ENCODE measurements at places on chromosomes 2 and 18. TPM values are rescaled to one million over a fixed set of nuclear protein-coding genes. Genes with fewer than 3 reads are reported as not detected.

- H3K4me3 ChIP-seq, result no peak overlapping the region
- no peak for DNase-seq
- H3K4me1 ChIP-seq, result peaks cover 11% of the 10 kb centered on the region
- no peak overlapping the region for H3K27ac ChIP-seq
- H3K36me3 ChIP-seq, result no peaks in the 10 kb centered on the region
Observed at GRCh38 chr2:205655779-205656456, 26.4 kb upstream of the NRP2 start.

GRCh38 chr2:134917888-134918525 is 615 bp upstream of the CCNT2 start:
- peaks cover 24% of the 10 kb centered on the region for H3K36me3 ChIP-seq
- peak overlapping the region; percentile 98 for H3K27ac ChIP-seq
- peak overlapping the region; percentile 95 for H3K4me3 ChIP-seq
- peaks cover 24% of the 10 kb centered on the region for H3K4me1 ChIP-seq
- peaks cover 4% of the 10 kb centered on the region for H3K27me3 ChIP-seq

- H3K36me3 ChIP-seq, result peaks cover 29% of the 10 kb centered on the region
- H3K4me1 ChIP-seq, result peaks cover 63% of the 10 kb centered on the region
- no peaks in the 10 kb centered on the region for H3K27me3 ChIP-seq
- H3K4me3 ChIP-seq, result peak overlapping the region; percentile 73
- DNase-seq, result peak; percentile 75
Observed at GRCh38 chr18:79523206-79523735, 127.5 kb downstream of the NFATC1 start.

- peaks cover 13% of the 10 kb centered on the region for H3K4me1 ChIP-seq
- DNase-seq, result peak; percentile 77
- H3K36me3 ChIP-seq, result no peaks in the 10 kb centered on the region
- H3K27me3 ChIP-seq, result peaks cover 19% of the 10 kb centered on the region
- H3K27ac ChIP-seq, result peak within 1 kb of the TSS; percentile 17
Observed at GRCh38 chr2:189580658-189581353, at the start of gene SLC40A1. Gene SLC40A1 (minus strand): TSS chr2:189580786. CDS start chr2:189580460, 326 bp downstream.

RNF152 gene
- total RNA-seq, result 0.42 TPM

CHN1 gene
- total RNA-seq, result 17.6 TPM

DAPL1 gene
- total RNA-seq, result not detected

ITGB1BP1 gene
- 171 TPM for total RNA-seq

CCDC74B gene
- total RNA-seq, result 1.4 TPM

GRCh38 chr2:14751581-14751980 is 119.1 kb downstream of the LRATD1 start:
- H3K4me1 ChIP-seq, result no peaks in the 10 kb centered on the region
- no peak for DNase-seq
- no peaks in the 10 kb centered on the region for H3K36me3 ChIP-seq
- no peak overlapping the region for H3K4me3 ChIP-seq

DNA sequence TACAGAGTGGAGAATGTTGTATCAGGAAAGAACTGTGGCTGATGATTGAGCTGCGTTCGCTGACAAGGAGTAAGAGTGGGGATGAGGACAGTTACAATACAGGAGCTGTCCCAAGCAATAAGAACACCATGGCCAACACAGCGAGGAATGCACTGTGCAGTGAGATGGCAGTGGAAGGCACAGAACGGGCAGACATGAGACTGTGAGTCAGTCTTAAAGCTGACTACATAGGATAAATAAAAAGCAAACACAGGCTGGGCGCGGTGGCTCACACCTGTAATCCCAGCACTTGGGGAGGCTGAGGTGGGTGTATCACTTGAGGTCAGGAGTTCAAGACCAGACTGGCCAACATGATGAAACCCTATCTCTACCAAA is 89.8 kb downstream of the CABYR start:
- H3K36me3 ChIP-seq, result no peaks in the 10 kb centered on the region
- H3K27ac ChIP-seq, result no peak overlapping the region
- DNase-seq, result no peak
- no peaks in the 10 kb centered on the region for H3K4me1 ChIP-seq

GRCh38 chr2:203789618-203790017 is 78.0 kb upstream of the CTLA4 start:
- H3K36me3 ChIP-seq, result peaks cover 1% of the 10 kb centered on the region
- H3K27me3 ChIP-seq, result no peaks in the 10 kb centered on the region
- no peak overlapping the region for H3K27ac ChIP-seq
- DNase-seq, result no peak

DNAJC5G gene
- total RNA-seq, result not detected

DNA sequence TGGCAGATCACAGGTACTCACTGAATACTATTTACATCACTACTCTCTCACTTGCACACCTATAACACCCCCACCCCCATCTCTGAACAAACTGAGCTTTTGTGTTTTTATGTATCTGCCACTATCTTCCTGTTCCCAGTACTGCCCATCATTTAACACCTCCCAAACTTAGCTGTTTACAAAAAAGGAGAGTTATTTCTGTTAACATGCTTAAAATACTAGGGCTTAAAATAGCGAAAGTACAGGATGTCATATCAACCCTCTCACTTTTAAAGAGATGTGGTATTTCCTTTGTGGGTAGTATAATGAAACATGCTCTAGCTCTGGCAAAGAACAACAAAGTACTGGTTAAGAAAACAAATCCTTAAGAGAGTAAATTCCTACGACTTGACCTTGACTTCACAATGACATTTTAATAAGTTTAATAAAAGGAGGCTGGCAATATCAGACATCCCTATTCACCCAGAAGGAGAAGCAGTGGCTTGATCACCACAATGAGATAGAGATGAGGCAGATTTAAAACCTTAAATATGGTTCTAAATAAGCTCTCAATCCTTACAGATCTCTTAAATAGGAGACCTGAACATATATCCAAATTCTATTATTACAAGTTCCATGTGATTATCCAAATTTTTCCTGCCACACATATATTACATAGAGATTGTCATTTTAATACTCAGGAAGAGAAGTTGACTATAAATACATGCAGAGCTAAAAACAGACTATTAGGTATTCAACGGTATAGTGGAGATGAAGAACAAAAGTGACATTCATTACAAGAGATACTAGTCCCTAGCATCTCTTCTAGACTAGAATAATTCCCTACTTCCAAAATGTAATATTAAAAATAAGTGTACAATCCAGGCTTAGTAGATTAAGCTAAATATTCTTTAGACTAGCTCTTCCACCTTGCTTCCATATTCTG is 36.9 kb downstream of the TRAK2 start:
- H3K27ac ChIP-seq, result no peak overlapping the region
- no peak for DNase-seq
- H3K36me3 ChIP-seq, result peaks cover 21% of the 10 kb centered on the region

DNA sequence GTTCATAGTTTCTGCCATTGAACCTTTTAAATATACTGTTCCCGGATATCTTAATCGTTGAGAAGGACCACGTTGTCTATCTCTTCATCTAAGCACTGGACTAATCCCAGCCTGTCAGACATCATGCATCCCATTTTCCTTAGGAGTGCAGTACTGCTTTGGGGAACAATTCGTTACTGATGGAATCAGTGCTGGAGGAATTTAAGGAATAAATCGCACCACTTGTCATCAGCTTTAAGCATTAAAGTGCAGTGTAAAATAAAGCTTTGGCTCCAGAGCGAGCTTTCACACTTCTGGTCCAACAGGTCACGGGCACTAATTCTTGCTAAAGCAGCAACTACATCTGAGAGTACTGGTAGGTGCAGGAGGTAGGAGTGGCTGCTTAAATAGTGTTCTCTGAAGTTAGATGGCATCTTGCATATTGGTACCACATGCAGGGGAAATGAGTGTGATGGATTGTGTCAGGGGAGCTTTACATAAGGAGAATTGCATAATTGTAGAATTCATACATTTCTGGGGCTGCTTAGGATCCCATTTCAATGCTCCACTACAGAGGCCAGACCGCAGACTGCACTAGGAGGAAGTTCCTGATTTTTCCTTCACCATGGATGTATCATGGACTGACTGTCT is 105.7 kb upstream of the RASGRP3 start:
- no peak overlapping the region for H3K4me3 ChIP-seq
- no peak overlapping the region for H3K27ac ChIP-seq
- no peaks in the 10 kb centered on the region for H3K36me3 ChIP-seq

AQP12B gene
- not detected for total RNA-seq

RGPD4 gene
- 0.87 TPM for total RNA-seq

DNA sequence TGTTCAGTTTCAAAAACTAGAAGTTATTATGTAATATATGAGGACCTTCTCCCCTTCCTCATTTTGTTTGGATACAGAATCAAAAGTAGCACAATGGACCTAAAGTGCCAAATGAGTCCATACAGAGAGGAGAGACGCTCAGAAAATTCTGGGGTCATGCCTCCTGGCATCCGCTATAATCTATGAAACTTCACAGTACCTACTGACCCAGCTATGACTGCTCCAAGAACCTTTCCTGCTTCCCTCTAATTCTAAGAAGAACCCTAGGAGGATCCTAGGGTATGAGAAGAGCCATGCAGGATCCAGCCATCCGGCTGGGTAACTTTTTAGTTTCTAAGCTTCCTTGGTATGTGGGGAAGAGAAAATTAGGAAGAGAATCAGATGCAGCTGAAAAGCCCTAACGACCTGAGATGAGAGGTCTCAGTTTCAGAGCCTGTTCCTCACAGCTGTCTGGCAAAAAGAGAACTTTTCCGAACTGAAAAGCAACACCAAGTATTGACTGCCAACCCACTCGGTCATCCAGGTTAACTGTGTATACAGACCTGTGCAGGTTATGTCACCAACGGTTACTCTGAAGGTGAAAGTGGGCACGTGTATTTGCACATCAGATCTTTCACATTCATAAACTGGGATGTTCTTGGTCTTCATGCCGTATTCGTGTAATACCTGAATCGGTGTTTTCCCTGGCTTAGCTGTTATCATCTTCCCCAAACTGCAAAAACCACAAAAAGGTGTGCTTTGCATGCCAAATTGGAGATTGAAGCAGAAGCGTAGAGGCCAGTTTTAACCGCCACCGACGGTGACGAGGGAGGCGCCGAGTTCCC is 1.1 kb downstream of the PRKRA start:
- H3K27me3 ChIP-seq, result no peaks in the 10 kb centered on the region
- H3K36me3 ChIP-seq, result peaks cover 21% of the 10 kb centered on the region
- peak overlapping the region; percentile 94 for H3K27ac ChIP-seq
- H3K4me3 ChIP-seq, result peak overlapping the region; percentile 87
- H3K4me1 ChIP-seq, result peaks cover 27% of the 10 kb centered on the region

DNA sequence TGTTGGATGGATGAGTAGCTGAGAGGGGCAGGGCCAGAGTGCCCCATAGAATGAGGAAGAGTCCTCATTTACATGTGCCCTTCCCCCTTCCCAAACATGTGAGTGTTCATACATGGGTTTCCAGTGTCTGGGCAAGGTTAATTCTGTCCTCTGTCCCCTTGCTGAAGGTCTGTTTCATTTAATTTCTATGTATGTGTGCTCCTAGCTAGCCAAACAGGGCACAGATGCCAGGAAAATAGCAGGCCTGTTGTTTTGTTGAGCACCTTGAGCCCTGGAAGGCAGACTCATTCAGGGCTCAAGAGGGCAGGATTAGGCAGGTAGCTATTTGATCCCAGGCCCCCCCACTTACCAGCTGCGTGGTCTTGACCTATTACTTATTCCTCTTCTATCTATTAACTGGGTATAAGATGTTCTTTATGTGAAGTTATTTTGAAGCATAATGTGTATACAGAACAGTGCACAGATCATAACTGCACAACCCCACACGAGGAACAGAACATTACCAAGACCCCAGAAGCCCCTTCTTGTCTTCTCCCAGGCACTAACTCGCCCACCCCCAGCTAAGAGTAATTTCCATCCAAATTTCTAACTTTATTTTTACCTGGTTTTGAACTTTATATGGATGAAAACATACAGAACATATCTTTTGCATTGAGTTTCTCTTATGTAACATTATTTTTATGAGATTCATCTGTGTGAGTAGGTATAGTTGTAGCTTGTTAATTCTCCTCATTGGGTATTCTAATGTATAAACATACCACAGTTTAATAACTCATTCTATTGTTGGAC is 164.3 kb downstream of the RPIA start:
- no peaks in the 10 kb centered on the region for H3K36me3 ChIP-seq
- H3K4me1 ChIP-seq, result no peaks in the 10 kb centered on the region
- H3K27me3 ChIP-seq, result peaks cover 4% of the 10 kb centered on the region
- no peak overlapping the region for H3K27ac ChIP-seq
- no peak for DNase-seq

DNA sequence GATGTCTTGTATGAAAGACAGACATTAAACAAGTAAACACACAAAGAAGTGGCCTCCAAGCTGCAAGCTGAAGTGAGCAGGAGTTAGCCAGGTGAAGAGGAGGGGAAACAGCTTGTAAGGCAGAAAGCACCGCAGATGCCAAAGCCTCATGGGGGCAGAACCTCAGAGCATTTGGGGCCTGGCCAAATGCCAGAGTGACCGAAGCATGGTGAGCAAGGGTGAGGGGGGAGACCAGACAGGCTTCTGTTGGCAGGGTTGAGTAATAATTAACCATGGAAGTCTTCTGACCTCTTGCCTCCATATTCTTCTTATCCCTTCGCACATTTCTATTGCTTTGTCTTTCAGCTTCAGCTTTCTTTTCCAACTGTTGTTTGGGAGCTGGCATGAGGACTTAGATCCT is 5.6 kb downstream of the QPCT start:
- peaks cover 12% of the 10 kb centered on the region for H3K4me1 ChIP-seq
- peaks cover 64% of the 10 kb centered on the region for H3K27me3 ChIP-seq
- DNase-seq, result no peak

GRCh38 chr18:11668441-11669169 is 20.5 kb upstream of the GNAL start:
- H3K27ac ChIP-seq, result no peak overlapping the region
- H3K4me3 ChIP-seq, result no peak overlapping the region
- peaks cover 4% of the 10 kb centered on the region for H3K27me3 ChIP-seq
- H3K36me3 ChIP-seq, result no peaks in the 10 kb centered on the region
- no peak for DNase-seq

DNA sequence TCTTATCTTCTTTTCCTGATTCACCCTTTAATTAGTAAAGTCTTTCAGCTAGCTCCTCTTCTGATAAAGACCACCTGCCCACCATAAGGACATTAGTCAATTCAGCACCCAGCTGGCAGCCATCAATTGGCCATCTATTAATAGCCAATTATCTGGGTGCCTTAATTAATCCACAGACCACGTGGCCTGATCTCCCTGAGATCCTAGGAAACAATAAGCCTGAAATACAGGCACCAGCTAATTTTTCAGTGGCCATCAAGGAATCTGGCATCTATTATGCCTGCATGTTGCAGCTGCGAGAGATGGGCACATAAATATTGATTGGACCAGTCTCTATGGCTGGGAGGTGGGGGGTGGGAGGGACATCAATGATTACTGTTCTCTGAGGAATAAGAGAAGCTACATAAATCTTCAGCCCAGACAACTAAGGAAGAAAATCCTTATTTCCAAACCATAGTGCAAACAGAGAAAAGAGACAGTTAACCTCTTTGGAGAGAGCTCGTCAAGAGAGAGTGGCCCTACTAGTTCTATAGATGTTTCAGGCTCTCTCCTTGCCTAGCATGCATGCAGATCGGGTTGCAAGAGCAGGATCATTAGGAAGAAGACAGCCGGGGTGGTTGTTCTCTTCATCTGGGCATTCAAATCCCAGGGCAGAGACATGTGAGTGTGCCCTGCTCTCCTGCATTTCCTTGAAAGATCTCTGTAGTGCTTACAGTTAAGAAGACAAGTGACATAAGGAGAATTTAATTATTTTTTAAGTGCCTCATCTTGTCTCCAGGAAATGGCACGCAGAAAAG is 8.7 kb downstream of the GALNT14 start:
- H3K4me3 ChIP-seq, result no peak overlapping the region
- peaks cover 19% of the 10 kb centered on the region for H3K27me3 ChIP-seq
- no peaks in the 10 kb centered on the region for H3K36me3 ChIP-seq
- no peak for DNase-seq

SLC38A11 gene
- total RNA-seq, result not detected

GRCh38 chr2:184646593-184646992 is 48.3 kb downstream of the ZNF804A start:
- H3K36me3 ChIP-seq, result no peaks in the 10 kb centered on the region
- no peaks in the 10 kb centered on the region for H3K27me3 ChIP-seq
- no peak overlapping the region for H3K27ac ChIP-seq
- no peak overlapping the region for H3K4me3 ChIP-seq
- DNase-seq, result no peak
- no peaks in the 10 kb centered on the region for H3K4me1 ChIP-seq
